Erythroblast (primary cell): ENCODE measurements at places on chromosomes 2 and 18.

DNA sequence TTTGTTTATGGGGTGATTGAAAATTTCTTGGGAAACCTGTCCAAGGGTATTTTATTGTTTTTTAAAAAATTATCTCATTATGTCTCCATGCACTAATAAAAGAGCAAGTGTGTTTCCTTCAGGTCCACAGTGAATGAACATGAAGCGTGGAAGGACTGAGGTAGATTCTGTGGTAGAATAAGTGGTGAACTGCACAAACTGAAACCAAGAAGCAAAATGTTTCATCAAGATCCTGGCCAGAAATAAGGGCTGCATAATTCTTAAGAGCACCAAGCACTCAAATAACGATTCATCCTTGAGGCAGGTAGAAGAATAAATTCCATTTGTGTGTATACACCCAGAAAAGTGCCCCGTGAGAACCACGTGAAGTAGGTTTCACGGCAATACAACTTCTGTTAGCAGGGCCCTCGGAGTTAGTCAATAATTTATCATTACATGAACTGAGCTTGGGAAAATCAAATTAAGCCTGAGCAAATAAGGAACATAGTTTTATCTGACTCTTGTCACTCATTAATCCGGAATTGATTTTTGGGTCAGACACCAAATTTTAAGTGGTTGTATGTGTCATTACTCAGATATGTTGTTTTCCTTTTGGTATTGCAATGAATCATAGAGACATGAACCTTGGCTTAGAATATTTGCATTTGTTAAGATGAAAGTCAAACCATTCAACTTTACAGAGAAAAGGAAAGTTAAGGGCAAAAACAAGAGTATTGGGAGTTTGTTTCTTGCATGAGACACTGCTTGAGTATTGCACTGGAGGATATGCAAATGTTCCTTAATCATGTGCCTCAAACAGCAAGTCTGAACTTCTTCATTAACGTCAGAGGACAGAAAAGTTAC lies 472.6 kb upstream of the NETO1 start:
- DNase-seq, result no peak

DNA sequence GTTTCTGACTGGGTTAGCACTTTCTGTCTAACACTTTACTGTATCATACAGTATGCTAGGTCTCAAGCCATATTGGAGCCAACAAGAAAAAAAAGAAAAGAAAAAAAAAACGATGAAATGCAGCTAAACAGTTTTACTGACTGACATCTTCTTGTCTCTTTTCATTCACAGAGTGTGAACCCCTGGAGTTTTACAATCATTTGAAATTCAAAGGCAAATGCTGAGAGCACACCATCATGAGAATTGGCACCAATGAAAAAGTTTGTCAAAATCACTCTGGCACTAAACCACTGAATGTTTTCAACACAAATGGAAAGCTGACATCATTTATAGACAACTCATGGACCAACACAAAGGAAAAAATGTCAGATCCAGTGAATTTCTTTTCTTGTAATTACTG lies 513.3 kb downstream of the LRRTM4 start:
- DNase-seq, result no peak

- no peak for DNase-seq
These were observed 73.2 kb downstream of the ITSN2 start for GRCh38 chr2:24287171-24287570.

DNA sequence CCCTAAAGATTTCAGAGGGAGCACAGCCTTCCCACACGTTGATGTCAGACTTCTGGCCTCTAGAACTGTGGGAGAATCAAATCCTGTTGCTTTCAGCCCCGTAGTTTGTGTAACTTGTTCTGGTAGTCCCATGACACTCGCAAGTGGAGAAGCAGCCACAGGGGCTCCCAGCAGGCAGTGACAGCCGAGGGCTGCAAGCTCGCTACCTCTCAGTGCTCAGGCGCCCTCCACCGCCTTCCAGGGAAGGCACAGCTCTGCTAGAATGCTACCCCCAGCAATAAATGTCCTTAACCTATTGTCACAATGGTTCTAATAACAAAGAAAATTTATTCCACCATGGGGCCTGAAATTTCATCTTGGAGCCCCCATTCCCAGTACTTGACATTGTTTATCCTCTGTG lies 143.1 kb upstream of the ZNF236 start:
- DNase-seq, result no peak

GRCh38 chr2:31886700-31887099 lies 124.1 kb downstream of the MEMO1 start:
- DNase-seq, result peak; percentile 42

DNA sequence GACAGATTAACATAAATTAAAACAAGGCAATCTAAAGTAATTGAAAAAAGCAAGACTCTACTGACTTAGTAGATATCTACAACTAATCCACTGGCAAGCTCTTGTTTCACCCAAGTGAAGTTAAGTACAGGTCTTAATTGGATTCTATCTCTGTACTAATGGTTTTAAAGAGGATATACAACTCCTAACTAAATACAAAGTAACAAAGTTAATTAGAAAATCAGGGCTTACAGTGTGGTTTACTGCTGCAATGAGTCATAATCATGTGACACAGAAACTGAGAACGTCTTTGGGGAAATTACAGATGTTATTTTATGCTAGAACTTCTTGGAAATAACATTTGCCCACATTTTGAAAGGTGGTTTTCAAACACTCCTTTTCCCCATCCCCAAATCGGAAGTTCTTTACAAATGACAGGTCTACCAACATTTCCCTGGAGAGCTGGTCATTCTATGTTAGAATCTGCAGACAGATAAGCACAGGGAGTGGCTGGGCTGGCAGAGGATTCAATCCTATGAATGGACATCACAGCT lies 245.3 kb downstream of the STK39 start:
- no peak for DNase-seq

DNA sequence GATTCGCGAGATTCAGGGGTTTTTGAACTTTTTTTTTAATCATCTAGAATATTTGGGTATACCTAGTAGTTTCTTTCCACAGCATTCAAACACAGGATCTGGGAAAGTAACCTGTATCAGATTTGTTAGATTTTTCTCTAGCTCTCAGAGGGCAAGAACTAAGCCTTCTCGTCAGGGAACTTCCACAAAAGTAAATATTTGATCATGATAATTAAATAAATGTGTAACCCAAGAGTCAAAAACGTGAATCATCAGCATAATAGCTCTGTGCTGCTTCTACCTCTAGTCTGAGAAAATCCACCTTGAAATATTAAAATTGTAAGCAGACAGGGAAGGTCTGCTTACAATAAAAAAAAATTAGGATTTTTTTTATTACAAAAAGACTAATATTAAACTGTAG lies 225.7 kb upstream of the SPOPL start:
- DNase-seq, result no peak

GRCh38 chr2:86285981-86286380 lies 51.4 kb downstream of the REEP1 start:
- no peak for DNase-seq

- DNase-seq, result no peak
These were observed 87.8 kb upstream of the BCL2L11 start for GRCh38 chr2:111032721-111033429.

GRCh38 chr2:5661362-5661761 lies 30.8 kb upstream of the SOX11 start:
- DNase-seq, result no peak

DNA sequence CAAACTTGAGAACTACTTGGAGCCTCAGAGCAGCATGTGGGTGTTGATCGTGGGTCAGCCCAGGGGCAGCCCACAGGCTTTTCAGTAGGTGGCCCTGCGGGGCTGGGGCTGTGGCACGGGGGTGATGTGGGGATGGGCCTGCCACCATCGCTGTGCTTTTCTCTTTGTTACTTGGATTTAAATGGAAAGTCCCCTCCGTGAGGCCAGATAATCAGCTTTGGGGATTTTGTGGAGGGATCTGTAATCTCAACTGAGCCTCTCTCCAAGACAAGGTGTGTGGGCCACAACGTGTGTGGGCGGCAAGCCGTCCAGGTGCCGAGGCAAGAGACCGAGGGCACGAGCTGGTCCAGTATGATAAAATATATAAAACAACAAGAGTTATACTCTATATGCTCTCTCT lies 16.7 kb downstream of the COLEC11 start:
- DNase-seq, result no peak

DNA sequence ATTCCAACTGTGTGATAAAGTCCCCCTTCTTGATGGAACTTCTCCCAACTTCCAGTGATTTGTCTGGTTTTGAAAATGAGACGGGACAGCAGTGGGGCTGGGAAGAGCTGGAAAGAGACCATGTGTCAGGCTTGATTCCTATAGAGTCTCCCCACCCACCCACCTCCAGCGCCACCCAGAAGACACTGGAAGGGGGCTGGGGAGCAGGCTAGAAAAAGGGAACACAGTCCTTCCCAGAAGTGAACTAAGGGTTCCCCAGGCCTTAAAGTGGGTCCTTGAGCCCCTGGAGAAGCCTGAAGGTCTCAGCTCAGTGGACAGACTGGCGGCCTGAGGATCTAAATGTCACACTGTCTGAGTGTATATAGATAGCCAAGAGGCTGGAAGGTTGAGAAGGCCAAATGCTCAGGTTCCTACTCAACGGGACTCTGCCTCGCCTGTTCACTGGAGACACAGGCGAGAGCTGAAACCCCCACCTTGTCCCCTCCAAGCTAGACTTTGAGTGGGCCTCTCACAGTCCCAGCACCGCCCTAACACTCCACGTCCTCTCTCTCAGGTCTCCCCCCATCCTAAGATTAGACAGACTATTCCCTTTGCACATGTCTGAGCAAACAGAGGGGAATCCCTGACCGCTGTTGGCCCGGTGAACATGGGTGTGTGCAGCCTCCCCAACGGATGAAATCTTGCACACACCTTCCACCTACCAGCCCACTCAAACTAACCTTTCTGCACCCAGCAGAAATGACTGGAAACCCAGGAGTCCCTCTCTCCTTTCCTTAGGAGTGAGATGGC lies 1.6 kb downstream of the PKDCC start:
- DNase-seq, result no peak

DNA sequence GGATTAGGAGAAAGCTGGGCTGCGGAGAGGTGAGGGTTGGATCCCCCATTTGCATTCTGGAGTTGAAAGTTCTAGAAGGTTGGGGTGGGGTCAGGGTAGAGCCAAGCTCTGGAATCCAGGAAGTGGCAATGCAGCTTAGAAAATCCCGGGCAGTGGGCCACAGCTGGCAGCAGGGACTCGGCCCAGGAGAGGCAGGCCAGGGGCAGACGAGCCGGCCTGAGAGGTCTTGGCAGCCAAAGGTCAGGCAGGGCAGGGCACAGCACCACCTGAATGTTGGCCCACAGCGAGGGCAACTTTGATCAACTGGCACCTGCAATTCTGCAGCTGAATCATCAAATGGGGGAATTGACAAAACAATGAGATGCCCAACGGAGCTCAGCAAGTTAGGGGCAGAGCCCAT lies 139.2 kb downstream of the INHBB start:
- no peak for DNase-seq

- DNase-seq, result no peak
These were observed 58.1 kb upstream of the FOSL2 start for GRCh38 chr2:28334527-28334894.

DNA sequence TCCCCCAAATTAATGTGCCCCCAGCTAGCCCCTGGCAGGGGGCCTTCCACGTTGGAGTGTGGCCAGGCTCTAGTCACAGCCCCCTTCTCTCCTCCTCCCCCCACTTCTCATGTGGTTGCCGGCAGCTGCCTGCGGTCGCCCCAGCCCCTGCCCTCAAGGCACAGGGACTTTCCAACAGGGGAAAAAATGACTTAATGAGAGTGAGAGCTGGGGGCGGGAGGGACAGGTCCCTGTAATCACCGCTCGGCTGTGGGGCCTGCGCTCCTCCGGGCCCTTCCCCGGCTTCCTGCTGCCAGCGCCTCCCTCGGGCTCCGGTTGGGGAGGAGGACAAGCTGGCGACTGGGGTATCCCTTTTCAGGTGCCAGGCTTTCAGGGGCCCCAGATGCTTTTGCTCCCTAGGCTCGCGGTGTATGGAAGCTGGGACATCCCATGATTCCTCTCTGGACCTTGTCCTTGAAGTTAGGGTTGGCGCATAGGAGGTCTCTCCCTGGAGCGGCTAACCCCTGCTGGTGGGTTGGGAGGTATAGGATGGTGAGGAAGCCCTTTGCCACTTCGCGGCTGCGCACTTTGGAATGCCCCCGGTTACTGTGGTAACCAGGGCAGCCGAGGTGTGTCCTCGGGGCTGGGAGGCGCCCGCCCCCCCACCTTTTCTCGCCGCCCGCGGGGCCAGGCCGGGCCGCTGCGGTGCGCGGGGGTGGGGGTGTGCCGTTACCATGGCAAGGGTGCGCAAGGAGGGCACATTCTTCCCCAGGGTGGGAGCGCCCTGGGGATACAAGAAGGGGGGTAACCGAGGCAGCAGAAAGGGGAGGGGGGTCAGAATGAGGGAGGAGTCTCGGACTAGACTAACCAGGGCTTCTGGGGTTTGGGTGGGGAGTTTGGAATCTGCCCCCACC lies 16.1 kb downstream of the WNT10A start:
- no peak for DNase-seq

- DNase-seq, result peak; percentile 15
These were observed 97.8 kb downstream of the BABAM2 start for GRCh38 chr2:27988306-27988705.

- peak; percentile 63 for DNase-seq
These were observed 27.2 kb upstream of the BBS5 start for GRCh38 chr2:169452080-169452479.

DNA sequence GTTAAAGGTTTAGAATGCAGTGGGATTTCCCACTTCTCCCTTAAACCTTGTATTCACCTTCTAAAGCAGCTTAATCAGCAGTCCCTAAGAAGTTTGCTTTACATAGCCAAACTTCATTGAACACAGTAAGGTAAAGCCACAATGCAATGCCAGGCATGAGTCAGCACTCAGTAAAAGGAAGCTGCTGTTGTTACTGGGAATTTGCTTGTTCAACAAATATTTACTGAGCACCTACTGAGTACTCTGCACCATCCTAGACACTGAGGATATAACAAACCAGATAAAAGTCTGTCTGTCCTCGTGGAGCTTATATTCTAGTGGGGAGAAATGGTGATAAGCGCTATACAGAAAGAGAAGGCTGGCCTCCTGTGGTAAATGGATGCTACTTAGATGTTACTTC lies 162.7 kb downstream of the PKP4 start:
- DNase-seq, result peak; percentile 15

DNA sequence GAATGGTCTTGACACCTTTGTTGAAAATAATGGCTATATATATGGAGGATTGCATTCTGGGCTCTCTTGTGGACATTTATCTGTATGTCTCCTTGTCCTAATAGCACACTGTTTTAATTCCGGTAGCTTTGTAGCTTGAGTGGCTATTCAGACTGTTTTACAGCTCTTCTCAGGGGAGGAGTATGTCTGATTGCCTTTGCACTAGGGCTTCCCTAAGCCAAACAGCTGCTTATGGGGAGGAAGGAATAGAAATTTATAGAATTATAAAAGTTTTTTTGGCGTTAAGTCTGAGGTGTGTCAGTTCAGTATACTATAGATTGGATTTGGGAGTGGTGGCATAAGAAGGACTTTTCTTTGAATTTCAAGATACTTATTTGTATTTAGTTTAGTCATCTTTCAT lies 12.6 kb downstream of the SEH1L start:
- no peak for DNase-seq

DNA sequence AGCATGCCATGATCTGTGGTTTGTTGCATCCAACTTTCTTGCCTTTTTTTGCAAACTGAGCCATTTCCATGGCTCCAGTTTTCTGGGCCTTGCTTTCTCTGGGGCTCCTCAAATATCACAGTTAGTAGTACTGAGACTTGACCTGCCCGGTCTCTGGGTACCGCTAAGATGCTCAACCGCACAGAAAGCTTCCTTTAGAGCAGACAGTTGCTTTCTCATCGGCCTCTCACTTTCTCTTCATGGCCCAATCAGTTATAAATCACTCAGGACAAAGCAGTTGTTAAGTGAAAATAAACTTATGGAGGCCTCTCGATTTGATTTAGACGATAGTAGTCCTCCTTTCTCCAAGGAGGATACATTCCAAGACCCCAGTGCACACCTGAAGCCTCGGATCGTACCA lies 141.2 kb upstream of the ASB18 start:
- no peak for DNase-seq

GRCh38 chr2:437756-438393 lies 150.0 kb upstream of the ALKAL2 start:
- DNase-seq, result no peak
